Foreskin keratinocyte (primary cell): ENCODE measurements at places on chromosomes 11 and 22. TPM values are rescaled to one million over a fixed set of nuclear protein-coding genes. Genes with fewer than 3 reads are reported as not detected.

DNA sequence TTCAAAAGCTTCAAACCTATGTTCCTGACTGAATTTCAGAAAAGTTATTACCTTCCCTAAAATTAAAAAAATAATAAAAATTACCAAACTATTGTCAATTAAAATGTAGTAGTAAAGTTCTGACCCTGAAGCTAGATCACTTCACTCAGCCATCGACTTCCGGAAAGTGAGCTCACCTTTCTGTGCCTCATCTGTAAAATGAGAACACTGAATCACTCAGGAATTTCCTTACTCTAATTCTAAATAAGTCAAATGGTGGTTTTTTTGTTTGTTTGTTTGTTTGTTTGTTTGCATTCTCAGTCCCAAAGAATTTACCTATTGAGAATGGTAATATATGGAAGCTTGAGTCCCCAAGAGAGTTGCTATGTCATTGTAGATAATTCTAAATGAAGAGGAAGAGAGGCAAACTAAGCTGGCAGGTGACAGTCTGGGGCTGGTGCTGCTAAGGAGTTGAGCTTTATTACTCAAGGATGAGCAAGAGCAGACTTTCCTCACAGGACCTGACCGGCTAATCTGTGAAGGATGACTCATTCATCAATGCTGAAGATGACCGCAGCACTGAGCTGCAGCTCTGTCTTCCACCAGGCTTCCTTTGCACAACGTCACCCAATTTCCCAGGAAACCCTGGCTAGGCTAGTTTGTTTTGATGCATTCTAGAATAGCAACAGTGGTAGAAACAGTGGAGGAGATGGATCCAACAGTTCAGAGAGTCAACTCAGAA lies 248.8 kb downstream of the RAB38 start:
- peak; percentile 95 for DNase-seq

GRCh38 chr11:122772945-122773344 lies 65.4 kb upstream of the CRTAM start:
- DNase-seq, result no peak

DNA sequence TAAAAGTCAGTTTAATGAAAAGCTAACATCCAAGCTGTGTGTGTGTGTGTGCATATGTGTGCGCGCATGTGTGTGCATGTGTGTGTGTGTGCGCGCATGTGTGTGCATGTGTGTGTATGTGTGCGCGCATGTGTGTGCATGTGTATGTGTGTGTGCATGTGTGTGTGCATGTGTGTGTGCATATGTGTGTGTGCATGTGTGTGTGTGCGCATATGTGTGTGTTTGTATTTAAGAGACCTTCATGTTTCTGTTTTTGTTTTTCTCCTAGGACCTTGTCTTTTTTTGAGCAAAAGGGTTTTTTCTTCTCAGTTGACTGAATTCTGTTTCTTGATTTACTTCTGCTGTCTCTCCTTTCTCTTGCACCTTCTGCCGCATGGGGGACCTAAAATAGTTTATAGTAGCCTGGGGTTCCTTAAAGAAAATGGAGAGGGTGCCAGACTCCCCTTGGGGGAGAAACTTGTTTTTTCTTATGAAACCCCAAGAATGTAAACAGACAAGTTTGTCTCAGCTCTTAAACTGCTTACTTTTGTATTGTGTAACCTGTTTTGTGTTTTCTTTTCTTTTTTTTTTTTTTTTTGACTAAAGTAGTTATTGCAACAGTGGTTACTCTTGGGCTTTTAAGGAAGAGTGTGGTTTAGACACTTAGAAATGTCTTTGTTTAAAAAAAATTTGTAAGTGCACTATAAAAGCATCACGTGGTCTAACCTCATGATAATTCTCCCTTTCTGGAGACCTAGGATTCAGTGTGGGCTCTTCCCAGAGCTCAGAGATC lies 53.0 kb downstream of the OSBPL5 start:
- no peak for DNase-seq

VPREB1 gene
- not detected in 2 replicates for total RNA-seq

SLC5A4 gene
- not detected in 2 replicates for total RNA-seq

FAM227A gene
- 0.46 and 1.5 TPM in 2 replicates for total RNA-seq

OR6A2 gene
- not detected in 2 replicates for total RNA-seq

DNA sequence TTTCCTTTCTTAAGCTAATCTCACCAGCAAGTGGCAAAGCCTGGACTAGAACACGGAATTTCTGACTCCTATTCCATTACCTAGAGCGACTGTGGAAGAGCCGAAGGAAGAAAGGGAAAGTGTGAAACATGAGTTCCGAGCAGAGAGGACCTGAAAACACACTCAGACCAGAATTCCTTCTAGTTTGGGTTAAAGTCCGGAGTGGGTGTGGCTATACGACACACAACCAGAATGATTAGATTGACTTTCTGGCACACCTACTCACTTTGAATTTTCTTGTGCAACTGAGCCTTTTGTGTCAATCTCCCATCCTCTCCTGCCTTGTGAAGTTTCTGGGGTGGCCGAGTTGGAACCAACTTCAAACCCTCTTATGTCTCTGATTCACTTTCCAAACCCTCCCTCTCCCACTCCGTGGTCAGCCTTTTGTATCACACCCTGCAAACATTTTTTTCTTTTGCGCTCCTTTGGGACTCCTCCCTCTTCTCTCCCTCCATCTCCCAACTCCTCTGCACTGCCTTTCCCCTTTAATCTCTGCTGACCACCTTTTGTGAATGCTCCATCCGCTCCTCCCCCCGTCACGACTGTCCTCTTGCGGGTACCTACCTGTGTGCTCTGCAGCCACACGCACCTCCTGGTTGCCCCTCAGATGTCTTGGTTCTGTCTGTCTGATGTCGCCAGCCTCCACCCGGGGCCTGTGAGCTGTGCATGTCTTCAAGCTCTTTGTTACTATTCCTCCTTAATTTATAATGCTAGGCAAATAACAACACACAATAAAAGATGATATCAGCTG lies 86.3 kb upstream of the BLID start:
- DNase-seq, result no peak

P2RY2 gene
- total RNA-seq, result 5.1 and 6.3 TPM in 2 replicates

GRCh38 chr11:19935507-19935906 lies 222.9 kb downstream of the NAV2 start:
- no peak for DNase-seq

DNA sequence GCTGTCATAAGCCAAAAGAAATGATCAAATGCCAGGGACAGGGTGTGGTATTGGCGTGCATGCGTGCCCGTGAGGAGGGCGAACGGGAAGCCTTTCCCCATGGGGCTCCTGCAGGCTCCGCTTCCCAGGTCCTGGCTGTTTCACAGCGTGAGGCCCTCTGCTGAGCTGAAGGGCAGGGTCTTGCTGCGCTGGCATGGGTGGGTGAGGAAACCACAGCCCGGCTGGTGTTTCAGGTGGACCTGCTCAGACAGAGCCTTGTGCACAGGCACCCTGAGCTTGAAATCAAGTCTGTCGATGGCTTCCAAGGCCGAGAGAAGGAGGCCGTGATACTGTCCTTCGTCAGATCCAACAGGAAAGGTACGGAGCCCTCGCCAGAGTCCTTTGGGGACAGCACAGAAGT lies 31.4 kb downstream of the IGHMBP2 start:
- no peak for DNase-seq
